ENCODE measurements at places on chromosomes 5 and 9.
A peak's percentile ranks its signal among the peaks of the same experiment; 100 is the strongest.

- DNase-seq, result no peak
These were observed 667 bp downstream of the FBXO10 start for GRCh38 chr9:37575511-37575914.

GRCh38 chr9:9557804-9558334 lies 1054.9 kb downstream of the PTPRD start:
- no peak for DNase-seq

- DNase-seq, result no peak
These were observed 16.8 kb downstream of the AKNA start for GRCh38 chr9:114370968-114371320.

GRCh38 chr5:174951151-174951780 lies 226.9 kb downstream of the MSX2 start:
- DNase-seq, result peak; percentile 42

- no peak for DNase-seq
These were observed 47.2 kb upstream of the ARL15 start for GRCh38 chr5:54357408-54358058.

DNA sequence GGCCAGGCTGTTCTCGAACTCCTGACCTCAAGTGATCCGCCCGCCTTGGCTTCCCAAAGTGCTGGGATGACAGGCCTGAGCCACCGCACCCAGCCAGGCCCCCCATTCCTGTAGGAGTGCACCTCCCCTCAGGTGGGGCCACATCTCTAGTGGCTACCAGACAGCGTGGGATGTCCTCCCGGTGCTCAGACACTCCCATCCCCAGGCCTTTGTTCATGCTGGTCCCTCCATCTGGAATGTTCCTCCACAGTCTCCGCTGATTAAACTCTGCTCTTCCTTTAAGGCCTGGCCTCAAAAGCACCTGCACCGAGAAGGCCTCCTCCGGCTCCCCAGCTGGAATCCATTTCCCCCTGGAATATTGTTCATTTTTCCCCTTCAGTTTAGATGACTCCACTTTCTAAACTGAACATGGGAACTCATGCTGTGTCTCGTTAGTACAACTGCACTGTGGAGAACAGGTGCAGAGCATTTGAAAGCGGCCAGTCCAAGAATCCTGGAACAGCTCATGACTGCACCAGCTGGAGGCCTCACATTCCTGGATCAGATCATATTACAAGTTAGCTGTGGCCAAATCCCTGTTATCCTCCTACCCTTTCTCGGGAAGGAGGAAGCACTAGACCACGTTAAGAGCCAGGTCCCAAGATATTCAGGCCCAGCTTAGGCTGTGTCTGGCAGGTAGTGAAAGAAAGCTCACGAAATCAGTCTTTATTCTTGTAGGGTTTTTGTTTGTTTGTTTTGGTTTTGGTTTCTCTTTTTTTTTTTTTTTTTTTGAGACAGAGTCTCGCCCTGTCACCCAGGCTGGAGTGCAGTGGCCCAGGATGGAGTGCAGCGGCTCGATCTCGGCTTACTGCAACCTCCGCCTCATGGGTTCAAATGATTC lies 10.8 kb upstream of the PRRC2B start:
- DNase-seq, result no peak

DNA sequence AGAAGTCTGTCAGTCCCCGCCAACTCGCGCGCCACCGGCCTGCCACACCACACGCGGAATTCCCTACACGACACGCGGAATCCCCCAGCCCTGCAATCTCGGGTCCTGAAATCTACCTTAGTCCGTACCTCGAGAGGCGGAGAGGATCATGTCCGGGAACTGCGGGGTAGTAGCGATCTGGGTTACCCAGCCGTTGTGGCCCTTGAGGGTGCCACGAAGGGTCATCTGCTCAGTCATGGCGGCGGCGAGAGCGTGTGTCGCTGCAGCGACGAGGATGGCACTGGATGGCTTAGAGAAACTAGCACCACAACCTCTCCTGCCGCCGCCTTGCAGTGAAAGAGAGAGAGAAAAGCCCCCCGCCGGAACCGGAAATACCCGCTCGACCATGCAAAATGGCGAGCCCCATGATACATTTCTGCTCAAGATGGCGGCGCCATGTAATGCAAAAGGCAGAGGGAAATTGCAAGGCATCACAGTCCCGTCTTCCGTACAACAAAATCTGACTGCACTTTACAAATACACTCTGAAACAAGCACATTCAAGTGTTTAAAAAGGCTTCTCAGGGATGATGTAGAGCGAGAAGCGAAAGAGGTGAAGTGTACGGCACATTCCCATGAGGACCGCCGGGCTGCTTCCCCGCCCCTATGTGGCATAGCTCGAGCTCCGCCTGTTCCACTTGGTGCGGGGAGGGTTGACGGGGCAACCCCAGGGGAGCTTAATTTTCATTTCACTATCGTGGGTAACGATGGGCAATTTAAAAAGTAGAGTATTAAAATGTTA lies at the start of gene RACK1:
Gene RACK1 (minus strand): TSS at position 343 of the 780 bp plus-strand sequence. CDS start 106 bp downstream, at position 237.
- DNase-seq, result peak; percentile 86

- no peak for DNase-seq
These were observed 355.9 kb downstream of the RAB3C start for GRCh38 chr5:58938563-58939424.

DNA sequence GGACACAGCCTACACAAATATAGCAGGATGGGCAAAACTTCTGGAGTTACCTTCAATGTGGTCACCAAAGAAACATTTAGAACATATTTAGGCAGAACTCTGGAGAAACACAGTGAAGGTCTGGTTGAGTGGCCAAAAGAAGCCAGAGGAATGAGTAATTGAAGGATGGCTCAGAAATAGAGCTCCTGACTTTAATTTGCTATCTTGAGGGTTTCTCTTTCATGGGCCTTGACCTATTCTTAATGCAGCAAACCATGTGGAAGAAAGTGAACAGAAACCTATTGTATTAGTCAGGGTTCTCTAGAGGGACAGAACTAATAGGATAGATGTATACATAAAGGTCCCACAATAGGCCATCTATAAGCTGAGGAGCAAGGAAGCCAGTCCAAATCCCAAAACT lies 650.5 kb downstream of the ACTL7B start:
- DNase-seq, result no peak

DNA sequence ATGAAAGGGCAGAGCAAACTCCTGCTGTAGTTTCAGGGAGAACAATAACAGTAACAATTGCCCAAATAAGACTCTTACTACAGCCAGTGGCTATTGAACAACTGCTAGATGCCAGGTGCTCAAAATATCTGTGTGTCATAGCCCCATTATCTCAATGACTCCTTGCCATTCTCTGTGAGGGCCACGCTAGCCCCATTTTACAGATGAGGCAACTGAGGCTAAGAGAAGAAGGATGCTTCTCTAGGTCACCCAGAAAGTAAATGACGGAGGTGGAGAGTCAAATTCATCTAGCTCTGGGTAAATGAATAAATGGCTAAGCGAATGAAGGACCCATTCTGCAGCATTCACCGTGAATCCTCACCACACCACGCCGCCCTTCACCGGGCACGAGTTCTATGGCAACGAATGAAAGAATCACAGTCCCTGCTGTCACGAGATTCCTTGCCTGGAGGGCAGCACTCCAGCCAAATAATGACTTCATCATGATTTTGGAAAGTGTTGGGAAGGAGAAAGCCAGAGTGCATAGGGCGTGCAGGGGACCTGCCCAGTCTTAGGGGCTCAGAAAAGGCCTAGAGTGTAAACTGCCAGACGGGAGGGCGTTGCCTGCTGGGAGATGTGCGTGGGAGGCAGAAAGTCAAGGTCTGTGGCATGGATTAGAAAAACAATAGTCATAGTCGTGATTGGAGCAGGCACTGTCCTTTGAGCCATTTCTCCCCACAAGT lies 147.2 kb downstream of the C9orf50 start:
- no peak for DNase-seq

DNA sequence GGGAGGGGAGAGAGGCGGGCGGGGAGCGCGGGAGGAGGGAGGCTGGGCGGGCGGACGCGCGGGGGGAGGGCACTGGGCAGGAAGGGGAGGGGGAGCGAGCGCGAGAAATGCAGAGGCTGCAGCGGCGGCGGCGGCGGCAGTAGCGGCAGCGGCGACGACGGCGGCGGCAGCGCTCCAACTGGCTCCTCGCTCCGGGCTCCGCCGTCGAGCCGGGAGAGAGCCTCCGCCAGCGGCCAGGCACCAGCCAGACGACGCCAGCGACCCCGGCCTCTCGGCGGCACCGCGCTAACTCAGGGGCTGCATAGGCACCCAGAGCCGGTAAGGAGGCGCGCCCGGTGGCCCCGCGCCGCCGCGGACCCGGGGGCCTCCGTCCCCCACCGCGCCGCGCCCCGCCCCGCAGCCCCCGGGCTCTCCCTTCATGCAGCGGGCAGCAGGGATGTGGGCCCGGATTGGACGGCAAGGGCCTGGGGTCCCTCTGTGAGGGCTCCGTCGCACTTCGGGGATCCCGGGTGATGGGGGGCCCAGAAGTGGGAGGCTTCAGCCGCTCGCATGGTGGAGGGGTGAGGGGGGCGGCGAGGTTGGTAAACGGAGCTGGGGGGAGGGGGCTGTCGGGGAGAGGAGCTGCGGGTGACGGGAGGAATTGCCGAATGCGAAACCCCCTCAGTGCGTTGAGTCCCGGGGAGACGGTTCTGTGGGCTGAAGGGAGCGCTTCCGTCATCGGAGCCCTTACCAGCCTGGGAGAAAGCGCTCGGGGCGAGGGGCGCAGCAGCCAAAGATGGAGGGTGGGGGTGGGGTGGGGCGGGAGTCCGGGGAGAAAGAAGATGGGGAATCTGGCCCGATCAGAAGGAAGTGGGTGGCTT lies at the start of gene BASP1:
Gene BASP1 (plus strand): TSS at position 139 of the 860 bp plus-strand sequence. CDS start 57,586 bp downstream, outside the sequence.
- peak; percentile 87 for DNase-seq

- no peak for DNase-seq
These were observed 292.3 kb downstream of the DTWD2 start for GRCh38 chr5:118696076-118696475.

DNA sequence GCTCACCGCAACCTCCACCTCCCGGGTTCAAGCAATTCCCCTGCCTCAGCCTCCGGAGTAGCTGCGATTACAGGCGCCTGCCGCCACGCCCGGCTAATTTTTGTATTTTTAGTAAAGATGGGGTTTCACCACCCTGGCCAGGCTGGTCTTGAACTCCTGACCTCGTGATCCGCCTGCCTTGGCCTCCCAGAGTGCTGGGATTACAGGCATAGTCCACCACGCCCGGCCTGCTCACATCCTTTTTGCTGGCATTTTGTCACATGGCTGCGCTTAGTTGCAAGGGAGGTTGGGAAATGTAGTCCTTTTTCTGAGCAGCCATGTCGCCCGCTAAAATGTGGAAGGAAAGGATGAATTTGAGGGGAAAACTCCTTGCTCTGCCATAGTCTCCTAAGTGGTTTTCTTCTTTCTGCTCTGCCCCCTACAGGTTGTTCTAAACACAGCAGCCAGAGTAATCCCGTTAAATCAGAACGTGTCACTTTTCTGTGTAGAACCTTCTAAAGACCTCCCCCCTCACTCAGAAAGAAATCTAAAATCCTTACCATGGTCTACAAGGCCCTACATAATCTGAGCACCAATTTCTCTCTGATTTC lies 57.8 kb upstream of the HSPA9 start:
- peak; percentile 47 for DNase-seq

GRCh38 chr5:57413145-57413544 lies 69.5 kb downstream of the ACTBL2 start:
- no peak for DNase-seq

- DNase-seq, result no peak
These were observed 117.3 kb downstream of the GDNF start for GRCh38 chr5:37722236-37723161.

- no peak for DNase-seq
These were observed 115.0 kb upstream of the CACNA1B start for GRCh38 chr9:137762414-137763061.

DNA sequence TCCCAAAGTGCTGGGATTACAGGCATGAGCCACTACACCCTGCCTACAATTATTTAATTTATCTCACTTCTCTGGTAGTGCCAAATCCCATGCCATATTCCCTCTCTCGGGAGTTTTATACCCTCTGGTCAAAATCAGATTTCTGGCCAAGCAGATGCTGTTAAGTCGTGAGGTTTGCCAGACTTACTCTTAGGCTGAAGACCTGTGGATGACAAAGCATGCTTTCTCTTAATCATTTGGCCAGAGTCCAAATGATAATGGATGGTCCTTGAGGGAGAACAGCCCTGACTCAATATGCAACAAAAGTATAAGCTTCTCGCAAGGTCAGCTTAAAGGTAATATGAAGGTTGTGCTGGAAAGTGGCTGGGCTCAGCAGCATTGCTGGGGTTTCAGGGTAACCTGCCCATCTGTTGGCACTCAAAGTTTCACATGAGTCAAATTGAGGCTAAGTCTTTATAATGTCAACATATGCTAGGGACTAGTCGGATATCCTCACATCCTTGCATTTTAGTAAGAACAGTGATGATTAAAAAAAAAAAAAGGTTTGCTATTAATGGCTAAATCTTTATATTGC lies 280.1 kb downstream of the KIF4B start:
- no peak for DNase-seq

DNA sequence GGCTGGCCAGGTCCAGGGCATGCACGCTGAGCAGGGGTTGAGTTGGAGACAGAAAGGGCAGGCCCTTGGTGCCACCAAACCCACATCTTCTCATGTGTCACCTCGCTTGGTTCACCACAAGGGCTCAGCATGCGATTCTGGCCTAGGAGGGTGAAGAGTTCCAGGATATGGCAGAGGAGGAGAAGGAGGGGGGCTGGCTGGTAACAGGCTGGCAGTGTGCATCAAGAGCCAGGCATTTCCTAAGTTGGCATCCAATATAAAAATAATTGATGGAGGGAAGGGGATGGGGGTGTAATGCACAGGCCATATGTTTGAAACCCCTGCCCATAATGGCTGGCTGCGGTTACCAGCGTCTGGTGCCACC lies 255.6 kb downstream of the NFIB start:
- no peak for DNase-seq

DNA sequence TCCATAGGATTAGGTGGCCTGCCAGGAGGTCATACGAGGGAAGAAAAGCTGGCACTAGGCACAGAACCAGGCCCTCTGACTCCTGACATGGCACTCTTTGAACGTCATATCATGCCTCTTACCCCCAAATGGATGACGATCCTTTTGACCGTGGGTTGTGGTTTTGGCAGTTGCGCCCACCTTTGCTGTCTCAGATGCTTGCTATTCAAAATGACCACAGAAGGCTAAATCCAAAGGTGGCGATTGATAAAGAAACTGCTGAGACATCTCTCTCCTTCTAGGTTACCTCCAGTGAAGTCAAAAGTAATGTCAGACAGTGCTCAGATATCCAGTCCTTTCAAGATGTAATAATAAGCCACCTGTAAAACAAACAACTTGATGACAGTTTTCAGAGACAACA lies 385.0 kb downstream of the EFNA5 start:
- no peak for DNase-seq

DNA sequence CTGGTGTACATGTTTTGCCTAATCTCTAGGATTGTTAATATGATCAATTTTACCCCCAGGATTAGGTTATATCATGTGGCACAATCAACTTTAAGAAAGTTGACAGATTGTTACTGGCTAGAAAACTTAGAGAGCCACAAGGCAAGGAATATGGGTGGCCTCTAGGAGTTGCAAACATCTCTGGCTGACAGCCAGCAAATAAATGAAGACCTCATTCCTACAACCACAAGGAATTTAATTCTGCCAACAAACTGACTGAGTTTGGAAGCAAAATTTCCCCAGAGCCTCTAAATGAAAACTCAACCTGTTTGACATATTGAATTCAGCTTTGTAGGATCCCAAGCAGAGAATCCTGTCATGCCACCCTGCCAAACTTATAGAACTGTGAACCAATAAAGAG lies 196.4 kb upstream of the PTGER4 start:
- no peak for DNase-seq

- no peak for DNase-seq
These were observed 73.8 kb upstream of the RAI14 start for GRCh38 chr5:34582371-34582770.

- no peak for DNase-seq
These were observed 84.0 kb downstream of the MARCHF11 start for GRCh38 chr5:16095612-16096011.

- DNase-seq, result no peak
These were observed 118.6 kb downstream of the ZSWIM6 start for GRCh38 chr5:61450493-61451279.

- DNase-seq, result no peak
These were observed 14.1 kb downstream of the SNX2 start for GRCh38 chr5:122788996-122789395.

Measured in right lobe of liver (tissue), 6 donors.